ENCODE measurements at places on chromosomes 13 and 19.

GRCh38 chr19:52935434-52935833, 12.2 kb upstream of the ZNF888 start:
- no peak for DNase-seq

DNA sequence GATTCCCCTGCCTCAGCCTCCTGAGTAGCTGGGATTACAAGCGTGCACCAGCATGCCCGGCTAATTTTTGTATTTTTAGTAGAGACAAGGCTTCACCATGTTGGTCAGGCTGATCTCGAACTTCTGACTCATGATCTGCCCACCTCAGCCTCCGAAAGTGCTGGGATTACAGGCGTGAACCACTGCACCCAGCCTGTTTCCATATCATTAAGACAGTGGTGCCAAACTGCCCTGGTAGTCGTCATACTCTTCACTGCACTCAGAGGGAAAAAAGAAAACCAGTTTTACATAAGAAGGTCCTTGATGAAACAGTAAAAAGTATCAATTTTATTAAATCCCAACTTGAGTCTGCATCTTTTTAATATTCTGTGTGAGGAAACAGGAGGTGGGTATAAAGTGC, 14.9 kb downstream of the CDADC1 start:
- no peak for DNase-seq

- DNase-seq = no peak
Measured at GRCh38 chr19:32224371-32225244, 120.8 kb upstream of the ZNF507 start.

DNA sequence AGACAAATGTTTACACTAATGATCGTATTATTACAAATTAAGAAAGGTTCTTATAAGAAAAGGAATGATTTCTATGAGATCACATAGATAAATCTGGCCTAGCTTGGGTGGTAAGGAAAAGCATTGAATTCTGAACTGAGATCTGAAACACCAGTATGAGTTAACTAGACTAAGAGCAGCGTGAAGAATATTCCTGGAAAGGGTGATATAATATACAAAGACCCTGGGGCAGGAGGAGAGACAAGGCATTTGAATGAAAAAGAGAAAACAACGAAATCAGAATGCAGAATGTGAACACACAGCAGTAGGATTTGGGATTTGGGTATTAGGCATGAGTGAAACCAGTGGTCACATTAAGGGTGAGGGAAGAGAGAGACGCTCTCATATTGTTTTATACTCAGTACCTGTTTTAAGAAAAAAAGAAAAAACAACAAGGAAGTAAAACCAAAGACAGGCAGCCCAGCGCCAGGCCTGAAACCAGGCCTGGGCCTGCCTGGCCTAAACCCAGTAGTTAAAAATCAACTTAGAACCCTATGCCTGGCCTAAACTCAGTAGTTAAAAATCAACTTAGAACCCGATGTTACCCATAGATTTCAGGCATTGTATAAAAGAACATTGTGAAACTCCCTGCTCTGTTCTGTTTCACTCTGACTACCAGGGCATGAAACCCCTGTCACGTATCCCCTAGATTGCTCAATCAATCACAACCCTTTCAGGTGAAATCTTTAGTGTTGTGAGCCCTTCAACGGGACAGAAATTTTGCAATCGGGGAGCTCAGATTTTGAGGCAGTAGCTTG, 287.1 kb downstream of the ITGBL1 start:
- DNase-seq = no peak

DNA sequence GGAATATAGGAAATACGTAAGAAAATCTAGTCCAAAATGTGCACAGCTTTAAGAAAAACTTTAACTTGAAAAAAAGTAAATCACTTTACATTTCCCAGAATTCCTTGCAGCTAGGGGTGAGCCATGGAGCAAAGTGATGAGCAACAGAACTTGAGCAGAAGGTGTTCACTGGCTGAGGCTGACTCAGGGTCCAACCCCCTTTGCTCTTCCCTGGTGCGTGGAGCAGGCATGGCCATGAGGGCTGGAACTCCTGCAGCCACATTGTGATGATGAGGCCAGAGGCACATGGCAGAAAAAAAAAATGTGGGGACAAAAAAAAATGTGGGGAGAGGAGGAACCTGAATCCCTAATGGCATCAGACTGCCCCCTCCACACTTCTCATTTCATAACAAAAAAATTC, 9.9 kb upstream of the PLA2G4C start:
- no peak for DNase-seq
